Stimulated activated CD4-positive, alpha-beta T cell treated with anti-CD3 and anti-CD28 coated beads, Interleukin-12 subunit alpha, Interleukin-12 subunit beta, amount 100 ng/mL, for 4 hours (primary cell): ENCODE measurements at places on chromosomes 1 and 21.

- no peak for DNase-seq
Measured at GRCh38 chr1:195754874-195755273, 853.4 kb downstream of the KCNT2 start.

DNA sequence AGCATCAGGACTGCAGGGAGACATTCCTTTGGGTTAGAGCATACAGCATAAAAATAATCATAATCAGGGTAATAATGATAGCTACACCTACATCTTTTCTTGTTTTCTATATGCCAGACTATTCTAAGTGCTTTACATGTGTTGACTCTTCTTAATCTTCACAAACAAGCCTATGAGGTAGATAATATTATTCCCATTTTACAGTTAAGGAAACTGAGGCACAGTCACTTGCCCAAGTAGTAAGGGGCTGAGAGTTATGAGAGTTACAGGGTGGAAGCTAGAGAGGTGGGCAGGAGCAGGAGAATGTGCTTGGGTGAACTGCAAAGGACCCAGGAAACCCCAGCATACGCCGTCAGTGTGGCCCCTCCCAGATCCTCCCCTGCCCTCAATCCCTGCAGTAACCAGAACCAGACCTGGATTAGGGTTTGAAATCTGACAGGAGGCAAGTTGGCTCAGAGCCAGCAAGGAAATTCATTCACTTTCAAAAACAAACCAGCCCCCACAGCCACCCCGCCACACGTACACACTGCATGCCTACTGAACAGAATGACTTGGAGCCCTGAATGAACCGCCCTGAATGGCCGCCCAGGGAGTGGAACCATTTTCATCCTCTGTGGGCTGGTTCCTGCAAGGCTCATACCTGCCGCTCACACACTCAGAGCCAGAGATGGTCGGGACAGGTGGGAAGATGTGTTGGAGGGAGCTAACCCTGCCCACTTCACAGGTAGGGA lies 126.1 kb downstream of the TRABD2B start:
- DNase-seq, result no peak

- no peak for DNase-seq
Measured at GRCh38 chr1:161200421-161200991, 1.7 kb upstream of the ADAMTS4 start.

GRCh38 chr1:245108246-245108645 lies 46.5 kb upstream of the KIF26B start:
- no peak for DNase-seq

- DNase-seq, result no peak
Measured at GRCh38 chr1:172286629-172287076, 133.8 kb upstream of the C1orf105 start.

- DNase-seq, result no peak
Measured at GRCh38 chr1:101089613-101090338, 64.2 kb upstream of the DPH5 start.

DNA sequence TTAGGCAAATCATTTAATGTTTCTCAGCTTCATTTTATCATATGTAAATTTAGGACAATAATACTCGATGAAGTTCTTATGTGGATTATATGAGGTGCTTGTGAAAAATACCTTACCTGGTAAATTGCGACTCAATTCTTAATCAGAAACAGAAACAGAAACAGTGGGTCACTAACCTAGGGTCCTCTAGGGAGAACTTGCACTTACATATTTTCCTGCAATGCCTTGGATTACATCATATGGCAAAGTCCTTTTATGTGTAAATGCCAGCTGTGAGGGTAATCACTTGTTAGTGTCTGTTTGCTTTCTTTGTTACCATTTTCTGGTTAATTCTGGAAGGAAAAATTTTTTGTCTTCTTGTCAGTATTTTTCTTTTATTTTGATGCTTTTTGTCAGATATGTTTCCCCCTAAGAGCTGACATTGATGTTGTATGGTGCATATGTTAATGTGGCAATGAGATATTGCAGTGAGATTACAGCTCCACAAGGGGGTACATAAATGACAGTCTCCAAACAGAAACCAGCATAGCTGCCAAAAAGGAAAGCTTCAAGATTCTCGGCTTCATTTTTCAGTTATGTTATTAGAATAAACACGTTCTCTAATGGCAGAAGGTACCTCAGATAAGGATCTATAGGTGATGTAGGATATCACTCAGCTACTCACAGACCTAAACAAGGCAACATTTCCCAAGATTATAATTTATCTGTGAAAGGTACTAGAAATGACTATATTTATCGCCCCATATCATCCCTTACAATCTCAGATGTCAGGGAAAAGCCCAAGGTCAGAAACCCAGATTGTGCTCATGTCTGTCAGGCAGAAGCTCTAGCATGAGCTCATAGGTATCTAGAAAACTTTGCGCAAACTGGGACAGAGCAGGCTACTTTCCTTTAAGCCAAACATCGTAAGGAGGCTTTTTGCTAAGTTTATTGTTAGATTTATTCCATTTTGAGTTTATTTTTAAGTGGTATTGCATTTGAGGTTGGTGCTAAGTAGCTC lies 119.9 kb downstream of the FASLG start:
- no peak for DNase-seq

- DNase-seq, result no peak
Measured at GRCh38 chr1:24322470-24323177, 3.5 kb downstream of the GRHL3 start.

DNA sequence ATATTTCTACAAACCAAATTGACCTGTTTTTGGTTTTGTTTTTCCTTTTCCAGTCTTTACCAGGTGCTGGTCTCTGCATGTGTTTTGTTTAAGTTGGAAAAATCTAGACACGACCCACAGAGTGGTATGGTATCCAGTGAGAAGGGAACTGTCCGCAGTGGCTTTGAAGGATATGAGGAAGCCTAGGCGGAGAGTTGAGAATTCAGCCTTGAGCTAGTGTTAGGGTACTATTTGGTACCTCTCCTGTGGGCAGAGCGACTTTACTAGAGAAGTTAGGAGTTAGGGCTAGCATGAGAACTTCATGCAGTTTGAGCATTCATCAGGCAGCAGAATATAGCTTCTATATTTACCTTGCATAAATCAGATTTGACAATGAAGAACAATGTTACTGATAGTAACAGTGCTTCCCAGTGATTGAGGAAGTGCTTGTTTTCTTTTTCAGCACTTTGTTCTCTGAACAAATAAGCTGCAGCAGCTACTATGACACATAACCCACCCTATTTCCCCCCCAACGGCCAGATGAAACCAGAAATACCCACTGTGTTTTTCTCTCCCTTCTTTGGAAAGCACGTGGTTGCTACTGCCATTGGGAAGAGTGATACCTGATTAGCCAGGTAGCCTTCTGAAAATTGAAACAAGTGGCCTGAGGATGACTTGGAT lies 19.0 kb downstream of the MRPS6 start:
- DNase-seq, result no peak

DNA sequence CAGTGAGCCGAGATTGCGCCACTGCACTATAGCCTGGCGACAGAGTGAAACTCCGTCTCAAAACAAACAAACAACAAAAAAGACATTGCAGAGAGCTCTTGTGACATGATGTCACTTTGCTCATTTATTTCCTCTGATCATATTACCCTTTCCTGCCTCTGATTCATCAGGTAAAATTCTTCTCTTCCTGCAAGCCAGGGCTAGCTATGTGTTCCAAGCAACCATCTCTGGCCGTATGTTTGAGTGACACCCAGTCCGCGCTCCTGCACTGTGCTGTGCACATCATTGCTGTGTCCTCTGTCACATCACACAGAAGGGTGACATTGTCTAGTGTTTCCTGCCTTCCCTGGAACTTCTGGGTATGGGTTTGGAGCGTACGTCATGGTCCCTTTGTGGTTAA lies 251.3 kb downstream of the PCP4 start:
- DNase-seq, result no peak

DNA sequence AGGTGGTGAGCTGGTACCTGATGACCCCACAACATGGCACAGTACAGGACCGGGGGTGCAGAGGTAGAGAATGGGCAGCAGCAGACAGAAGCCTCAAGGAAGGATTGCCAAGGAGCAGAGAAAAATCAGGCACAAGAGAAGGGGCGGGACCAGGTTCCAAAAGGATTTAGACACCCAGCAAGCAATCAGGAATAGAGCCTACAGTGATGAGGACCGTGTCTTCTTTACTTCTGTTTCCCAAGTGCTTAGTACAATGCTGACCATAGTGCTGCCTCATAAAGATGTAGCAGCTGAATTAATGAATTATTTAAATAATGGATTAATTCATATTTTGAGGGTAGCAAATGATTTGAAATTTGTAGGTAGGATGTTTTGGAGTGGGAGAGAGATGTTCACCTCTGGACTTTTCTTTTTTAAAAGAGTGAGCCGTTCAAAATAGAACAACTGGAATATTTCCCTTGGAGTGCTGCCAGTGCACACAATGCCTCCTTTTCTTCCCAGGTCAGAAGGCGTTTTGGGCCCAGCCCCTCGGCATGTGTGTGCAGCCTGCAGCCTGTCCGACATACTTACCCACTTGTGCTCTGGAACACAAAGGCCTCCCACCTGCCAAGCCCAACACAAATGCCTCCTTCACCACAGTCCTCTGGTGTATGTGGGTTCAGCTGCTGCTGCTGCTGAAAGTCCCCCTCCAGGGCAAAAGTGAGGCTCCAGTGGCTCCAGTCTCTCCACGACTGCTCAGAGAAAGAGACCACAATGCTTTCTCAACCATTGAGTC lies 19.6 kb downstream of the KANK4 start:
- no peak for DNase-seq

GRCh38 chr1:73813236-73813635 lies 384.7 kb downstream of the LRRIQ3 start:
- no peak for DNase-seq

GRCh38 chr1:11684070-11684469 lies 3.1 kb upstream of the MAD2L2 start:
- DNase-seq, result no peak

DNA sequence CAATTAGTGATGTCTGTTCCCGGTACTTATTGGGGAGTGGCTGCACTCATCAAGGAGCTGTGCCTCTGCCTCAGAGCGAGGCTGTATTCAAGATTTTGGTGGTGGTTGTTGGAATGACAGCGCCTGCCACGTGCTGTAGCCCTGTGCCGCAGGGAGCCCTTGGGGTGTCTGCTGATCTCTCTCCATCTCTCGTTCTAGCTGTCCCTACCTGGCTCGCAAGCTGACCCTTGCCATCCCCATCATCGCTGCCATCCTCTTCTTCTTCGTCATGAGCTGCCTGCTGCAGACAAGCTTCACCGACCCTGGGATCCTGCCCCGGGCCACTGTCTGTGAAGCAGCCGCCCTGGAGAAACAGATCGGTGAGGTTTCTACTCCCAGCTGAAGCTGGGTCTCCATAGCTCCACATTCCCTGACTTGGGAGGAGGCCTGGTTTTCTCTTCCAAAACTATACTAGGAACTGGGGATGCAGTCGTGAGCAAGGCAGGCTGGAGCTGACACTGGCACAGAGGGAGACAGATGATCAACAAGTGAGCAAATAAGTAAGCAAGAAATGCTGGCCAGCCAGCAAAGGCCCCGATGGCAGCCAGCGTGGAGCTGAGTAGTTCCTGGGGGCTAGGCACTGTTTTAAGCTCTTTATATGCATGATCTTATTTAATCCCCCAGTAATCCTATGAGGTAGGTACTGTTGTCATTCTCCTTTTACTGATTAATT lies 5.9 kb downstream of the ZDHHC18 start:
- DNase-seq, result no peak

DNA sequence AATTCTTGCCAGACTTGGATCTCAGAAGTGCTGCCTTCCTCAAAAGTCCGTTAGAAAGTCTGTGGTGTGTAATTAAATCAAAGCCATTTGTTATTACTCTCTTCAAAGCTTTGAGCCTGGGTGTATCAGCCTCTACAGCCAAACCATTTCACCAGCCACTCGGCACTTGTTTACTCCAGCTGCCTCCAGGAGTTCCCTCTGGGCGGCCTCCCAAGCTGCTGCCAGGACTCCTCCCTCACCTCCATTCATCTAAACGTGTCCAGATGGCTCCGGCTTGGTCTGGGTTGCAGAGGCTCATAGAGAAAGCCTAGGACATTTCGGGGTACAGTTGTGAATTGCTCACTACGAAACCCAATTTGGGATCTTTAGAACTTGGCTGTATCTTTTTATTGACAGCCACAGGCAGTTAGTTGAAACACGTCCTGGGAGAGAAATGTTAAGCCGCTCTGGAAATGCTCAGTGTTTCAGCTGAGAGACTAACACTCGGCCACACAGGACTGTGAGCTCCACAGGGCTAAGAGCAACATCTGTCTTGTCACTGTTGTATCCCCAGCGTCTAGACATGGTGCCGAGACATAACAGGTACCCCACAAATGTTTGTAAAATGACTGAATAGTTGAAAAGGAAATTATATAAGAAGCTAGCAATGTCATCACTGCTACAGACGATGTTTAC lies 116.9 kb upstream of the NGF start:
- DNase-seq, result no peak

DNA sequence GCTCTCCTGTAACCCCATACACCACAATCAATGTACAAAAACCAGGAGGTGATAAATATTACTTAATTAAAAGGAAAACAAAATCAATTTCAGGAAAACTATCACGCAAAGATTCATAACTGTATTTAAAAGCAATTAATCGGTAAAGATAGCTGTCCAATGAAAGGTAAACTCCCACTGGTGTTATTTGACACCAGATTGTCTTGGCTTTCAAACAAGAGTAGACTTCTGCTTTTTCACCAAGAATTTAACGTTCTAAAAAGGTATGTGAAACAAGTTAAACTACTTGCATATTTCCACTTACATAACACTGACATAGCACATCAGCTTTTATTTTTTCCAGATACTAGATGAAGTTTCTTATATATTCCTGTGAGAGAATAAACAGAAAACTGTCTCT lies 3.5 kb downstream of the PLPP3 start:
- DNase-seq, result no peak

DNA sequence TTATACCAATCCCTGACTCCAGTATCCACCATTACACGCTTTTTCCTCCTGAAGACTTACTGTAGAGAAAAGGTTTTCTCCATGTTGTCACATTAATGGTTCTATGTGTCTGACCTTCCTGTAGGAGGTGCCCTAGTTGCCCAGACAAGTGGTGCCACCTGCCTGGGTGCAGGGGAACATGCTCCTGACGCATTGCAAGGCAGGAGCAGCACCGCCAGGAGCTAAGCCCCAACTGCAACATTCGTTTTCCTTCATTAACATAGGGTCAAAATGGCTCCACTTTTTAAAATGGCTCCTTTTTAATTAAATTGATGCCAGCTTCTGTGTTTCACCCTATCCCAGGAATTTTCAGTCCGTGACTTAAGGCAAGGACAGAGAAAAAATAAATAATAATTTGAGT lies 220.1 kb upstream of the SAMSN1 start:
- DNase-seq, result no peak

- no peak for DNase-seq
Measured at GRCh38 chr1:156247460-156248322, at the start of gene PAQR6. PAQR6 (minus strand) TSS chr1:156248056; CDS start chr1:156246731, 1,325 bp downstream.
